Activated CD4-positive, alpha-beta T cell treated with anti-CD3 and anti-CD28 coated beads, Interleukin-2, amount 10 ng/mL, durations not matched to agents 7 days and 5 days (primary cell): ENCODE measurements at places on chromosomes 13 and 19.

DNA sequence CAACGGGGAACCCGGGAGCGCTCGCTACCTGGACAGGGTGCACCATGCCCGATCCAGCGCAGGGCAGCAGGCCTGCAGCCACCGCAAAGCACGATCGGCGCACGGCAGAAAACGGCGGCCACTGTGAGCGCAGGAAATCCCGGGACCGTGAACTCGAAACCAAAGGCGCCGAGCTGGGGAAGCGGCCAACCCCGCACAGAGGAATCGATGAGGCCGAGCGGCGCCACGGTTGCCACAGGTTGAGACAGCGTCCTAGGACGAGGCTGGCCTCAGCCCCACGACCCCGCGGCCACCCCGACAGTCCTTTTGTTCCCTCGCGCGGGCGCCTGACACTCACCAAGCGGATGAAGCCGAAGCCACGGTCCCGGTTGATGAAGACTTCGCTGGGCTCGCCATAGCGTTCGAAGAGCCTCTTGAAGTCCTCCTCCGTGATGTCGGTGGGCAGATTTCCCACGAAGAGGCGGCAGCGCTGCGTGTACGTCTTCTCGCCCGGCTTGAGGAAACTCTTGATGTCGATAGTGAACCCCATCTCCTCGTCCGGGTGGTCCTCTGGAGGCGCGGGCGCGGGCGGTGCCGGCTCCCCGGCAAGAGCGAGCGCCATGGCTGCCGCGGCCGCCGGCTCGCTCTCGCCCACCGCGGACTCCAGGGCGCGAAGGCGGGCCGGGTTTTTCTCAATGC is 557 bp downstream of the PSPC1 start:
- DNase-seq = peak; percentile 63

DNA sequence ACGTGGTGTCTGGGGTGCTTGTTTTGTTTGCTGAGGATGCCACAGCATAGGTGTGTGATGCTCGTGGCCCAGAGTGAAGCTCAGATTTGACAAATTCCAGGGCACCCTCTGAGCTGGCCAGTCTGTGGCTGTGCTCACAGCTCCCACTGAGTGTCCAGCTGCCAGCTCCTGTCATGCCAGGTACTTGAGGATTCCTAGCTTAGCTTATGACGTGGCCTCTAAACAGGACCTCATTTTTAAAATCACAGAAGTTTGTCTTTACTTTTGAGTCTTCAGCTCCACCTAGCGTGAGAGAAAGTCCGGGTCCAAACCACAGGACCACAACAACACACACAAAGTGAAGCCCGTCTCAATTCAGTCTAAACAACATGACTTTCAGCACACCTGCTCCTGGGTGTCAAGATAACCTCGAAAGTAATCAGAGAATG is 117.3 kb downstream of the RAB20 start:
- no peak for DNase-seq

GRCh38 chr13:94339116-94339687 is 140.3 kb downstream of the DCT start:
- no peak for DNase-seq

- no peak for DNase-seq
These were observed 913.3 kb downstream of the UQCRFS1 start for GRCh38 chr19:28299649-28300048.

- no peak for DNase-seq
These were observed 28.1 kb downstream of the BRD4 start for GRCh38 chr19:15304140-15304705.

DNA sequence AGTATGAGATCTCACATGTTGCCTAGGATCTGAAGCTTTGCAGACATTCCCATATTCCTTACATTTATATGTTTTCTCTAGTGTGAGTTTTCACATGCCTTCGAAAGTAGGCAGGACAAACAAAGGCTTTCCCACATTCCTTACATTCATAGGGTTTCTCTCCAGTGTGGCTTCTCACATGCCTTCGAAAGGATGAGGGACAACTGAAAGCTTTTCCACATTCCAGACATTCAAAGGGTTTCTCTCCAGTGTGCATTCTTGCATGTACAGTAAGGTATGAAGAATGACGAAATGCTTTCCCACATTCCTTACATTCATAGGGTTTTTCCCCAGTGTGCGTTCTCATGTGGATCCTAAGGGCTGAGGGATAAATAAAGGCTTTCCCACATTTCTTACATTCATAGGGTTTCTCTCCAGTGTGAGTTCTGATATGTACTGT is 14.2 kb downstream of the ZNF699 start:
- DNase-seq = no peak

DNA sequence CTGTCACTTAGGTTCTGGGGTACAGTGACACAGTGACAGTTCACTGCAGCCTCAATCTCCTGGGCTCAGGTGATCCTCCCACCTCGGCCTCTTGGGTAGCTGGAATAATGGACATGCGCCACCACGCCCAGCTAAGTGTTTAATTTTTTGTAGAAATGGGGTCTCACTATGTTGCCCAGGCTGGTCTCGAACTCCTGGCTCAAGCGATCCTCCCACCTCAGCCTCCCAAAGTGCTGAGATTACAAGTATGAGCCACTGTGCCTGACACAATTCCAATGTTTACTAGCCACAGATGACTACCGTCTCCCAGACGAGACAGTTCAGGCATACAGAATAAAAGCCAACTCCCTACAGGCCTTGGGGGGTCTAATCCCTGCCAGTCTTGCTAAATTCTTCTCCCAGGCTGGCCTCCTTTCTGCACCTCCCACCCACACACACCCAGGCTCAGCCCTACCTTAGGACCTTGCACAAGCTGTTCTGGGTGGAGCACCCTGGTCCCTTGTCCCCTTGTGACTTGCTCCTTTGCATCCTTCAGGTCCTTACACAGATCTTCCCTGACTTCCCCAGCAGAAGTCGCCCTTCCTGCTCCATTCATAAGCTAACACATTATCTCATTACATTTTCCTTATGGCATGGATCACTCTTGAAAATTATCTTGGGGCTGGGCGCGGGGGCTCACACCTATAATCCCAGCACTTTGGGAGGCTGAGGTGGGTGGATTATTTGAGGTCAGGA is 106.4 kb downstream of the INSR start:
- no peak for DNase-seq

DNA sequence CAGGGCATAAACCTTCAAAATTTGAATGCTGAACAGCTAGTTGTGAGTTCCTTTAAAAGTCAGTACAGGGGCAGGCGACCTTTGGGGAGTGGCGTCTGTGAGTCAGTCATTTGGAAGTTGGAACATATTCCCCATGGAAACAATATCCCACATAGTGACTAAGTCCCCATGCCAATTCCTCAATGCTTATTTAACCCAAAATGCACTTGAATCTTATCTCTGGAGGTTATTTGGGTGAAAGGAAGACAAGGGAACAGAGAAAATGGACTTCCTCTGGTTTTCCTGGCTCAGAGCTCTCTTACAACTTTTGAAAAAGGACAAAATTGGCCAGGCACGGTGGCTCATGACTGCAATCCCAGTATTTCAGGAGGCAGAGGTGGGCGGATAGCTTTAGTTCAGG is 479.2 kb upstream of the NBEA start:
- no peak for DNase-seq

DNA sequence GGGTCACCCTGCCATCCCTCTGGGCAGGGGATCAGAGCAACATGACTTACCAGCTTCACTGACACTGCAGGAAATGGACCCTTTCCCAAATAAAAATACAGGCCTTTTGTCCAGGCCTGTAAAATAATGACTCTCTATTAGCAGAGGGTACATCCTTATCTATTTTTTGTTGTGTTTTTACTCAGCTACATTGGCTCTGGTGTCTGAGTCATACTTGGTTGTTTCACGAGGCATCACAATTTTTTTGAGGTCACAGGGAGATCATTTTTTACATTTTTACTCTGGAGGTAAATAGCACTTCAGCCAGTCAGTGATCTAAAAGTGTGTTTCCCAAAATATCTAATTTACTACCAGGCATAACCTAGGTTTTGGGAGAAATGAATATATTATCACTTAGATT is 6.9 kb upstream of the HTR2A start:
- DNase-seq = no peak

DNA sequence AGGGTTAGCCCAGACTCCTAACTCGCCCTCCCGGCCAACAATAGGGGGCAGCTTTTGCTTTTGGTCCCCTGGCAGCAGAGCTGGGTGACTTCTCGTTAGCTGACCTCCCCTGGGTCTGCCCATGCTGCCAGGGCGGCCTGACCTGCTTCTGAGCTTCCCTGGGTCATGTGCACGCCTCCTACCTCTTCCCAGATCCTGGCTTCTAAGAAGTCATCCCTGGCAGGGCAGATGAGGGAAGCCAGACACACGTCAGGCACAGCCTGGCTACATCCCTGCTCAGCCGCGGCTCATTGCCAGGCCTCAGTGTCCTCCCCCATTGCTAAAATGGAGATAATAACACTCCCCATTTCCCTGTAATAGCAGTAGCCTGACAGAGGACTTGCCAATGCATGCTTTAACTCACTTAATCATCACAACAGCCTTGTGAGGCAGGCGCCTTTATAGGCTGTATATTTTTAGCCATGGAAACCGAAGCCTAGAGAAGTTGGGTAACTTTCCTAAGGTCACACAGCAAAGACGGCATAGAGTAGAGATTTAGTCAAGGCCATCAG is 2.1 kb downstream of the KCNK6 start:
- DNase-seq = no peak

DNA sequence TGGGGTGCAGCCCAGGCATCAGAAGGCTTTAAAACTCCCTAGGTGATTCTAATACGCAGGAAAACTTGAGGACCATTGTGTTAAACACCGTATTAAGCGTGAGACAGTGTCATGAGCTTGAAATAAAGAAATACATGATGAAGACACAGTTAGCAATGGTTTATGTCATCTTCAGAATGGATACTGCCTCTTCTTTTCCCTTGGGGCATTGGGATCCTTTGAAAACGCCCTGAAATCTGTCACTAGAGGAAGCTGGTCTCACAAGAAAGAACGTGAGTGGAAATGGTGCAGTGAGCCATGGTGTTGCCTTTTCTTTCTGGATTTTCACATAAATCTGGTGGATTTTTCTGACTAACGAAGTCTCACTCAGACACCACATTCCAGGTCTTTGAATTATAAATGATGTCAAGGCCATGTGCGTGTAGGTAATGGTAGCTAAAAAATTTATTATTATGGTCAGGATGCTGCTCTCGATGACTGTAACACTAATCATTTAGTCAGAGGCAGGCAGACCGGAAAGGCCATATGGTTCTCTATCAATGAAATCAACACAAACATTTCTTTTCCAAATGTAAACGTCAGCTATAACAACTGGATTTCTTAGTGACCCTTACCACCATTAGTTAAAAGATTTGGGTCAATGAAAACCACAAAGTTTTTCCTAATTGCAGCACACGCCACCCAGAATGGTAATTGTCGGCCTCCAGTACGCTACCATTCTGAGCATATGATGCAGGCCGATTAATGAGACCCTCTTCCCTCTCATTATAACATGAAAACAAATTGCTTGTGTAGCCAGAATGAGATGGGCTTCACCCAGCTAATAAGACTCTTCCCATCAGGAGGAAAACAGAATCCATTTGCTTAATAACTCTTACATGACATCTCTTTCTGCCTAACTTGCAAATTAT is 105.6 kb downstream of the SLC7A1 start:
- no peak for DNase-seq

DNA sequence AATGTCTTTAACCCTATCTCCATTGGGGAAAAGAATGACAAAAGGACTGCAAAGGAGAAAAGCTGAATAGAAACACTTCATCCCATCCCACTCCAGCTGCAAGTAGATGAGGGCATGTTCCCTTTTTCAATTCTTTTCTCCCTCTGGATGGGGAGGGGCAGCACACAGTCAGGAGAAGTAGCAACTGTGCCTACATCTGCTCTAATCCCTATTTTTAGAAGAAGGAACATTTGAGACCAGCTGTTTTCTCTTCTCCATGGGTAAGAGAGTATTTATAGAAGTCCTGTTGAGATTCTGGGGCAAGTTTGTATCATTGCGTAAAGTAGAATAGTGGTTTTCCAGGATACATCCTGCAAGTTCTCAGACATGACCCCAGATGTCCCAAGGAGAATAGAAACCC is 9.3 kb upstream of the GTF3A start:
- DNase-seq = no peak

DNA sequence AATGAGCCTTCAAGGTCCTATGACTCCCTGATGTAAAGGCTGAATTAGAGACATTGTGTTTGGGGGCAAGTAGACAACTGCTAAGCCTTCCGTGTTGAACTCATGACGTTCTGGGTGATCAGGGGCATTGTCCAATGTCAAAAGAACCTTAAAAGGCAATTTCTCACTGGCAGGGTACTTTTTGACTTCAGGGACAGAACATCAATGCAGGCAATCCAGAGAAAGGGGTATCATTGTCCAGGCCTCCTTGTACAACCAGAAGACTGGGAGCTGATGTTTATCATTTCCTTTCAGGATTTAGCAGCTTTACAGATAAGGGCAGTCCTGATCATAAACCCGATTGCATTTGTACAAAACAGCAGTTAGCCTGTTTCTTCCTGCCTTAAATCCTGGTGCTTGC is 25.0 kb upstream of the SMAD9 start:
- no peak for DNase-seq

DNA sequence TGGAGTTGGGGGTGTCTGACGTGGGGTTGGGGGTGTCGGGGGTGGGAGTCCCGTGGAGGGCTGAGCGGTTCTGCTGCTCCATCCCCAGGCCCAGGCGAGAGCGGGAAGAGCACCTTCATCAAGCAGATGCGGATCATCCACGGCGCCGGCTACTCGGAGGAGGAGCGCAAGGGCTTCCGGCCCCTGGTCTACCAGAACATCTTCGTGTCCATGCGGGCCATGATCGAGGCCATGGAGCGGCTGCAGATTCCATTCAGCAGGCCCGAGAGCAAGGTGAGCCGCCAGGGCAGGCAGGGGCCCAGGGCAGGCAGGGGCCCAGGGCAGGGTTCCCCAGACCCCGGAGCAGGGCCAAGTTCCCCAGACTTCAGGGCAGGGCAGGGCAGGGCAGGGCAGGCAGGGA is 12.7 kb downstream of the GNA15 start:
- DNase-seq = no peak

DNA sequence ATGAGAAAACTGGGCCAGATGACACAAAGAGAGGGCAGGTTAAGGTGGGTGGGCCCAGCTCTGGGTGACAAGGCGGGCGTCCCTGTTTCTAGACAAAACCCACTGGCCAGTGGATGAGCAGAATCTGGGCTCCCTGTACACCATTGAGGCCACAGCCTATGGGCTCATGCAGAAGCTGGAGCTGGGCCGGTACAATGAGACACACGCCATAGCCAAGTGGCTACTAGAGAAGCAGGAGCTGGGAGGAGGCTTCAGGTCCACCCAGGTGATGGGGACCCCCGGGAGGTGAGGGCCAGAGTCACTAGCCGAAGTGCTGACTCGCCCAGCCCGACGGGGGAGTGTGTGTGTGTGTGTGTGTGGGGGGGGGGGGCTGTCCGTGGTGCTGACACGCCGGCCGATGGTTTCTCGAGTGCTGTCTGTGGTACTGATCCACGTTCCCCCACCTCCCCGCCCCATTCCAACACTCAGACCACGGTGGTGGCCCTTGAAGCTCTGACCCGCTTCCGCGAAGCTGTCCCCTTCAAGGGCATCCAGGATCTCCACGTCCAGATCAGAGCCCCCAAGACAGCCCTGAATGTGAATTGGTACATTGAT is 24.3 kb upstream of the SHFL start:
- DNase-seq = no peak

GRCh38 chr19:41595258-41595889 is 19.4 kb downstream of the CEACAM21 start:
- DNase-seq = peak; percentile 80

GRCh38 chr19:58182577-58182988 is 278 bp upstream of the ZNF274 start:
- peak; percentile 90 for DNase-seq
